Central memory CD8-positive, alpha-beta T cell (primary cell): ENCODE measurements at places on chromosomes 7 and 10.

GRCh38 chr10:7957591-7957990, 96.9 kb upstream of the GATA3 start:
- peaks cover 2% of the 10 kb centered on the region for H3K36me3 ChIP-seq
- H3K27me3 ChIP-seq = no peaks in the 10 kb centered on the region
- H3K27ac ChIP-seq = no peak overlapping the region
- H3K4me3 ChIP-seq = no peak overlapping the region
- DNase-seq = no peak

DNA sequence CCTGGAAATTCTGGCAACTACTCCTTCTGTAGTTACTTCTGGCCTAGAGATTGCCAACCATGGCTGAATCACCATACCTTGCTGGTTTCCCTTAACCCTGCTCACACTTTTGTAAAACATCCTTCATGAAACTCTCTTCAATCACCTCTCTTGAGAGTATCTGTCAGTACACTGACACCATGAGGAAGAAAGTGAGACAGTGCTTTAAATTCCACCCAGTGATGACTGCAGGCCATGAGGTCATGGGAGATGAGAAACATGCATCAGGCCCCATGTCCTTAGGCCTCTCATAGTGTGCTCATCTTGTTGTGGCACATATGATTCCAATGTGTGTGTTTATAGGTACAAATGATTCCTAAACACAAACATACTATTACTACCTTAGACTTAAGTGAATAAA, 24.6 kb upstream of the NAMPT start:
- H3K4me1 ChIP-seq = no peaks in the 10 kb centered on the region
- DNase-seq = no peak
- peaks cover under 1% of the 10 kb centered on the region for H3K36me3 ChIP-seq
- H3K27ac ChIP-seq = no peak overlapping the region

DNA sequence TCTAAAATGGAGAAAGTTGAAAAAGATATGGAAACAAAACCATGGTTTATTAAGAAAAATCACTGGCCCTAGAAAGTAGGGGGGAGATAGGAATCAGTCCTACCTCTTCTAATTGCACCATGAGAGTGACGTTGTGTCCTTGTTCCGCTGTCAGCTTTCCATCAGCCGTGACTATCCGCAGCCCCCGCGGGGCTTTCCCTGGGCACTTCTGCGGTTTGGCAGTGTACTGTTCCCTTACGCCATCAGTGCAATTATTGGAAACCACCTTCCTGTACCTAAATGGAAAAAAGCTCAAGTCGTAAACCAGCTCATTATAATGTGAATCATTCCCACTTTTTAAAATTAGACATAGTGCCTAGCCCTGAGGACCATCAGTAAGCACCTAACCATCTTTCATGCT, 512.2 kb downstream of the SORCS1 start:
- H3K4me3 ChIP-seq = no peak overlapping the region
- H3K36me3 ChIP-seq = no peaks in the 10 kb centered on the region
- no peak for DNase-seq

DNA sequence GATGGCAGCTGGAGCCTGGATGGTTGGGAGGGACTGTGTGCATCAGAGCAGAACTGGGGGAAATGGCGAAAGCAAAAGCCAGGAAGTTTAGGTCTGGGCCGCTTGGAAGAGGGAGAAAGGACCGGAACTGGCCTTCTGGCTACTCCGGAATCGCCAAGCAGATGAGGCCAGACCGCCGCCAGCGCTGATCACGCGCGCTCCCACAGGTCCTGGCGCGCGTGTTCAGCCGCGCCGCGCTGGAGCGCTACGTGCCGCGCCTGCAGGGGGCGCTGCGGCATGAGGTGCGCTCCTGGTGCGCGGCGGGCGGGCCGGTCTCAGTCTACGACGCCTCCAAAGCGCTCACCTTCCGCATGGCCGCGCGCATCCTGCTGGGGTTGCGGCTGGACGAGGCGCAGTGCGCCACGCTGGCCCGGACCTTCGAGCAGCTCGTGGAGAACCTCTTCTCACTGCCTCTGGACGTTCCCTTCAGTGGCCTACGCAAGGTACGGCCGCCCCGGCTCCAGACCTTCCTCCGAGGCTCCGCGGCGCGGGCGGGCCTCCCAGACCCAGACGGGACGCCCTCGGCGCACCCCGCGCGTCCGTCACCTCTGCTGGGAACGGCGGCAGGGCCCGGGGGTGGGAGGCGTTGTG, 2.0 kb downstream of the CYP26C1 start:
- DNase-seq = no peak
- no peak overlapping the region for H3K27ac ChIP-seq
- H3K4me3 ChIP-seq = peak overlapping the region; percentile 54
- peaks cover 28% of the 10 kb centered on the region for H3K27me3 ChIP-seq
- H3K36me3 ChIP-seq = peaks cover 8% of the 10 kb centered on the region

GRCh38 chr7:139095194-139095659, 14.3 kb downstream of the ZC3HAV1 start:
- peak; percentile 79 for DNase-seq
- peak overlapping the region; percentile 87 for H3K27ac ChIP-seq
- H3K4me3 ChIP-seq = peak overlapping the region; percentile 75
- H3K36me3 ChIP-seq = peaks cover 72% of the 10 kb centered on the region
- no peaks in the 10 kb centered on the region for H3K27me3 ChIP-seq
